ENCODE measurements at places on chromosomes 2 and 18.

DNA sequence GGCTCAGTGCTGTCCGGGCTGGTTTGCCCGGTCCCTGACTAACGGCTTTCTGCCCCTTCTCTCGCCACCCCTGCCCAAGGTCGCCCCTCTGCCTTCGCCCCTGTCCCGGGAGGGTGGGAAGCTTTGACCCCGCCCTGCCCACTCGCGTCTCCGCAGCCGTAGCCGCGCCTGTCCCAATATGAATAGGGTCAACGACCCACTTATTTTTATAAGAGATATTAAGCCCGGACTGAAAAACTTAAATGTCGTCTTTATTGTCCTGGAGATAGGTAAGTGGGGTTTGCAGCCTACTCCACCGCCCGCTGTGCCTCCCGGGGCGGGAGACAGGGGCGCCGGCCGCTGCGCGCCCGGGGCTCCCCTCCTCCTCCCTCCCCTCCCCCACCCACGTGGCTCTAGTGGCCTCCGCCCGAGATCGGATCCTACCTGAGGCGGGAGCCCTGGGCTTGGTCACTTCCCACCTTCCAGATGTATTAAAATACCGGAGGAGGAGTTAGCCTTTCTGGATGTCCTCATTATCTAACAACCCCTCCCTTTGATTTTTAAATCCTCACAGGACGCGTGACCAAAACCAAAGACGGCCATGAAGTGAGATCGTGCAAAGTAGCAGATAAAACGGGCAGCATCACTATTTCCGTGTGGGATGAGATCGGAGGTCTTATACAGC, 633 bp downstream of the NABP1 start:
- peak; percentile 37 for DNase-seq

- DNase-seq, result peak; percentile 53
Observed at GRCh38 chr2:130332271-130333073, 10.2 kb upstream of the IMP4 start.

GRCh38 chr2:157747695-157748370, 119.2 kb upstream of the ACVR1C start:
- DNase-seq, result no peak

DNA sequence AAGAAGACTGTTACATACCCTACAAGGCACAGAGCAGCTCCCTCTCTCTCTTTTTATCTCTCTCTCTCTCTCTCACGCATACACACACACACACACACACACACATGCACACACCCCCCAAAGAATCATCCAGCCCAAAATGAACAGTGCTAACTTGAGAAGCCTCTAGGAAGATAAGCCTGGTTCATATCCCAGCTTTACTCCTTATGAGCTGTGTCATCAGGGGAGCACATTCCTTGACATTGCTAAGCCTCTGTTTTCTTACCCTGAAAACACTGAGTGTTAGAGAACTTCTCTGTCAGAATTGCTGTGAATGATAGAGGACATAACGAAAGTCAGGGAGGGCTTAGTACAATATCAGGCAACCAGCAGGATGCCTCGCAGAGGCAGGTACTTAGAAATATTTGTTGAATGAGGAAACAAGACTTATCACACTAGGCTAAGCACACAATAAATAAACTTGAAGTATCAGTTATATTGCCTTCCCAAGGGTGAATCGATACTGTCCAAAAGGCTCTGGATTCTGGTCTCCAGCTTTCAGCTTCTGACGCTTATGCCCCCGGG, 725.6 kb upstream of the ID2 start:
- DNase-seq, result no peak

GRCh38 chr2:28972778-28973335, 8.2 kb upstream of the TOGARAM2 start:
- DNase-seq, result no peak

DNA sequence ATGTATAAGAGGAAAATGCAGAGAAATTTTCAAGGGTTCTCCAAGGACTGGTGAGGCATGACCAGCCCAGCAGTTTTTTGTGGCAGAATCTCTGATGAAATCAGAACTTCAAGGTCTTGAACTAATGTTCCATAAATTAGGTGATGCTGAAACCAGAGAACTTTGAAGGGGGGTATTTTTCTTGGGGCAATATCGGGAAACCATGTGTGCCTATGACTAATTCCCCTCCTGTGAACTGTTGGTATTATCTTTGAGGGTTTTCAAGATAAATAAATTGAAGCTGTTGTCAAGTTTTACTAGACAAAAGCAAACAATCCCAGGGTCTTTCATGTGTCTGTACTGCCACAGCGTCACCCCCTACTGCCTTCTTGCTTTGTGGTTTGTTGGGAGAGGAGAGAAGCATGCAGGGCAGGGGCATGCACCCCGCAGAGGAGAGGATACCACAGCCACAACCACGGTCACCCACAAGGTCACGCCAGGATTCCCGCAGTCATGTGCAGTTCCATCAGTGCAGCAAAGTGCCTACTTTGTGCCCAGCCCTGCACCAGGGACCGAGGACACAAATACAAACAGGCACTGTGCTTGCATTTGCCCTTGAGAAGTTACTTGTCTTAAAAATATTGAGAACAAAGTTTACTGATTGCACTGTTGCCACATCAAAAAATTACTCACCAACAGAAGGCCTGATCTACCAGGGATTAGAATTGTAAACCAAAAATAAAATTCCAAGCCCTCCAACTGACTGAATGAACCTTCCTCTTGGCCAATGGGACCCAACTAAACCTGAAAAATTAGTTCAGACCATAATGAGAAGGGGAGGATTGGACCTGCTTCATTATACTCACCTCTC, 413.3 kb upstream of the TRIB2 start:
- no peak for DNase-seq

- no peak for DNase-seq
Observed at GRCh38 chr2:240876475-240877251, 8.0 kb downstream of the AGXT start.

GRCh38 chr2:192414794-192415193, 220.1 kb upstream of the TMEFF2 start:
- DNase-seq, result no peak

- DNase-seq, result no peak
Observed at GRCh38 chr2:238879621-238880377, 31.9 kb downstream of the TWIST2 start.

GRCh38 chr2:46241344-46241743, 55.9 kb upstream of the EPAS1 start:
- no peak for DNase-seq

- DNase-seq, result no peak
Observed at GRCh38 chr2:119106301-119106897, 52.2 kb downstream of the C1QL2 start.

- DNase-seq, result no peak
Observed at GRCh38 chr2:112768432-112768831, 4.0 kb upstream of the CKAP2L start.

- DNase-seq, result no peak
Observed at GRCh38 chr2:197435598-197436420, 981 bp upstream of the SF3B1 start.

DNA sequence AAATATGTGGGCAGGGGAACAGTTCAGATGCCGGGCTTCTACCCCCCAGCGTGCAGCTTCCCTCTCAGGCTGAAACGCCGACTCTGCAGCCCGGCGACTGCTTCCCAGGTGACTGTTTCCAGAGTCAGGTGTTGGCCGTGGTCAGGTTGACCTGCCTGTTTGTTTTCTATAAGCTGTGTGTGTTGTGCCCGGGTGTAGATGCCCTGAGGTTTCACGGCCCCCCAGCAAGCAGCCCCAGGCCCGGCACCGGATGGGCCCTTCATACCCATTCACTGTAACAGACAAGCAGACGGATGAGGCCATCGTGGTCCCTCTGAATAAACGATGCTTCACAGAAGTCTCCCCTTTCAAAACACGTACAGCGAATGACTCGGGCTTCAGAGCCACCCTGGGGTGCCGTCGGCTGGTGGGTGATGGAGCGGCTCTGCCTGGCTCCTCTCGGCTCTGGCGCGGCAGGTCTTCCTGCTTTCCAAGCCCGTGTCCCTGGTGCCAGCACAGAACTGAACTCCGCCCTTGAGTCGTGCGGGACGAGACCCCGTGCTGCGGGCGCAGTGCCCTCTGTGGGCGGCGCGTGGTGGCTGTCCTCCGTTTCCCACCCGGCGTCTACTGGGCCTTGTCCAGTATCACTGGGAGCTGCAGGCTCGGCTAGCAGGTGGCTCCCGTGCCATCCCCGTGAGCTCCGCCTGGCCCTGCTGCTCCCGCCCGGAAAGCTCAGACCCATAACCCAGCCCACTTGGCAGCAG, 15.0 kb upstream of the KCNG2 start:
- no peak for DNase-seq

- no peak for DNase-seq
Observed at GRCh38 chr2:74291886-74292621, 51.2 kb downstream of the SLC4A5 start.

GRCh38 chr2:172674968-172675303, 60.7 kb upstream of the RAPGEF4 start:
- DNase-seq, result no peak

DNA sequence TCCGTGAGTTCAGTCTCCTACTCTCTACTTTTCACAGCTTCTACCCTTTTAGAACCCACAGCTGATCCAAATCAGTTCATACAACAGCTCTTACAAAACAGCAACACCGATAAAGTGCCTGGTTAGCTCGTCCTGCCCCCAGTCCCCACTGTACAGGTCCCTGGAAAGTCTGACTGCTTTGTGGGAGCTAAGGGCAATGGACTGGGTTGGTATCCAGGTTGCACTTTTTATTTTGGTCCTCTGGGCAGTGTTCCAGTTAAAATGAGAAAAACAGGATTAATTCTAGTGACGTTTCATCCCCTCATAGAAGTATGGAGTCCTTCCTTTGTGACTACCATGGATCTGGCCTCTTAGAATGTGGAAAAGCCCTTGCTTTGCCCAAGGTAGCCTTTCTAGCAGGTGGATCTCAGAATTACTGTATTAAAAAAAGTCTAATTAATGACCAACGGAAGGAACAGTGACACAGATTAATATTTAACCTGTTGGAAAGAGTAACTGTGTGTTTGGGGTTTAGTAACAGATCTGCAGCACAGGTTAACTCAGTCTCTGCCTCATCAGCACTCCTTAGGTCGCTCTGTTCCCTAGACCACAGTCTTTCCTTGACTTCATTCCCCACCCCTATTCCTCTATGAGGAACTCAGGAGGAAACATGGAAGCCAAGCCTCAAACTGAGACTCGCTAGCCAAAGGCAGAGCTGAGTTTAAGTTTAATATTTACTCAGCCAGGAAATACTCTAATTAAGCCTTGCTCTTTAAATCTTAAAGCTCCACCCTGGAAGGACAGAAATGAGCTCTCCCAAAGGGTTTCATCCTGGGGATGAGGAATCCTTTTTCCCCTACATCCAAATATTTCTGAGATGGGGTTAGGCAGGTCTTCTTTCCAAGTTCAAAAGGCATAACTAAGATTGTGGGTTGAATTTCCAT, 52.8 kb upstream of the ITGA6 start:
- no peak for DNase-seq

- DNase-seq, result no peak
Observed at GRCh38 chr2:20541651-20542050, 94.8 kb downstream of the RHOB start.

- DNase-seq, result no peak
Observed at GRCh38 chr2:676647-677055, 555 bp downstream of the TMEM18 start.

DNA sequence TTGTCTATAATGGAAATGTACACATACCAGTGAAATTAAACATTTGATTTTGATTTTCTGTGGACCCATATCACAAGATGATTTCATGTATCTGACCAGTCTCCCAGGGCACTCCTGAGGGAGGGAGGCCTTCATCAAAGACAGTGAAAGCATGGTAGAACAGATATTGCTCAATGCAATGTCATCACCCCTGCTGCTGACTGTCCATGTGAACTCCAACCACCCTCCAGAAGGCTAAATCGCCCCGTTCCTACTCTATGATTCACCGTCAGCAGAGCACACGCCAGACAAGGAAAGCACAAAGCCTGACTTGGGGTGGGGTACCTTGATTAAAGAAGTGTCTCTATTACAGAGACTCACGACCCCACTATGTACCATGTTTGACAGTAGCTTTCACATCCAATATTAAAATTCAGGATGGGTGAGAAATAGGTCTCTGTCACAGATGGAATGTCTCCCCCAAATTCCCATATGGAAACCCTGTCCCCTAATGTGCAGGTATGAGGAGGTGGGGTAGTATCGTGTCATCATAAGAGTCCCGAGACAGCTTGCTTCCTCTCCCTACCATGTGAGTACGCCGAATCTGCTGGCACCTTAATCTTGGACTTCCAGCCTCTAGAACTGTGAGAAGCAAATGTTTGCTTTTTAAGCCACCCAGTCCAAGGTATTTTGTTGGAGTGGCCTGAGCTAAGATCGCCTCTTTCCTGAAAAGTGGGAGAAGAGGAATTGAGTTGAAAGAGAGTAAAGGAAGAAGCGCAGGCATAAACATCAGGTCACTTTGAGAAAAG, 42.4 kb downstream of the CYB5A start:
- DNase-seq, result no peak

- DNase-seq, result no peak
Observed at GRCh38 chr2:77521548-77521891, 656 bp downstream of the LRRTM4 start.

DNA sequence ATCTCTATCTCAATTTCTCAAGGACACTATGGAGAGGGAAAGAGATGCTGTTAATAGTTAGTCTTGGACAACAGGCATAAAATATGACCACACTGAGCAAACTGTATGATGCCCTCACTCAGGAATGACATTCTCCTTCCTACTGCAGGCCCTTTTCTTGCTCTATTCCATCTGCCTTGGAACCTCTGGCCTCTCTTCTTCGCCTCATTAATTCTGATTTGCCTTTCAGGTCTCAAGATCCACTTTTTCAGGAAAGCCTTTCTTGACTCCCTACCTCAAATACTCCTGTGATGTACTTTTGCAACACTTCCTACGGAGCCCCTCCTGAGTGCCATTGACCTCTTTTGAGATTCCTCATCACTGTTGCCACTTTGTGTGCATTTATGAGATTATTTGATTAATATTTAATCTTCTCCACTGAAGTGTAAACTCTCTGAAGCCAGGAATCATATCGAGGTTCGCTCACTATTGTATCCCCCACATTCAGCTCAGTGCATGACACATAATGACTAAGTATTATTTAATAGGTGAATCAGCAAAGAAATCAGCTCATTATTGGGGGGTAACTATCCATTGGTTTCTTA, 21.3 kb upstream of the SPP2 start:
- DNase-seq, result no peak

- no peak for DNase-seq
Observed at GRCh38 chr2:58574873-58575272, 333.7 kb upstream of the FANCL start.

DNA sequence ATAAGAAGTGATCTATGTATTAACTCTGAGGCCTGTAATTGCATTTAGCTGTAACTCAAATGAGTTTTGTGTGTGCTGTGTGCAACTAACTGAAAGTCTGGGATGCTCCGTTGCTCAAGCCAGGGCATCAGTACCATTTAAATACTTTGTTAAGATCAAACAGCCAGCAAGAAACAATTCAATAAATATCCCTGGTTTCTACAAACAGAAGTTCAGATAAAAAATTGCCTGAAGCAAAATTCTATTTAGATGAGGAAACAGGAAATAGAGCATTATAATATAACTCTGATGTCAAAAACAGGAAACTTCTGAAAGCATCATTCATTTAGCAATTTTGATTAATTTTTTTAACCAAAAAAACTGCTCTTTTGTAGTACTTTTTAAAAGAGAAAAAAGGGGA, 18.9 kb upstream of the SLC38A11 start:
- no peak for DNase-seq

Measured in activated gamma-delta T cell treated with anti-CD3 and anti-CD28 coated beads, Interleukin-2, amount 50 U/mL, for 16 hours (primary cell).